ENCODE measurements at places on chromosomes 5 and 9.

- DNase-seq = no peak
These were observed 802.2 kb upstream of the WWC1 start for GRCh38 chr5:167489202-167489601.

- no peak for DNase-seq
These were observed 28.8 kb downstream of the SLC46A2 start for GRCh38 chr9:112861638-112862555.

GRCh38 chr9:82202808-82203207 is 214.2 kb downstream of the SPATA31D1 start:
- DNase-seq = no peak

DNA sequence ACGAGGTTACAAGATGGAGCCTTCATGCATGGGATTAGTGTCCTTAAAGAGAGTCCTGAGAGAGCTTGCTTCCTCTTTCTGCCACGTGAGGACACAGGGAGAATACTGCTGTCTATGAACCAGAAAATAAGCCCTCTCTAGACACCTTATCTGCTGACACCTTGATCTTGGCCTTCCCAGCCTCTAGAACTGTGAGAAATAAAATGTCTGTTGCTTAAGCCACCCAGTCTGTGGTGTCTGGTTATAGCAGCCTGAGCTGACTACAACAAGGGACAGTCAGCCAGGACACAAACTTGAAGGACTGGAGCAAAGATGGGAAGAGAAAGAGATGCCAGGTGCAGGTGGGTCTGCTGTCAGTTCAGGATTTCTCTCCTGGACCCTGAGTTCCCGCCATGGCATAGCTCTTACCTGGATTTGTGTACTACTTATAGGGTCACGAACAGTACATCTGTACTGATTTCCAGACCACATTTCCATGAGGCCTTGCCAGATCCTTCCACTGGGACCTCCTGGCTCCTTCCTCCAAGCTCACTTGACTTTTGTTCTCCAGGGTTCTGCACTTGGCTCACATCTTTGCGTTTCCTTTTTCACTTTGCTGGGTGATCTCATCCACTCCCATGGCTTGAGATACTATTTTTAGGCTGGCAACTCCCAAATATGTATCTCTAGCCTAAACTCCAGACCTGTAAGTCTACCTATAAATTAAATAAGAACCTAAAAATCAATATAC is 44.9 kb upstream of the LIFR start:
- DNase-seq = no peak

DNA sequence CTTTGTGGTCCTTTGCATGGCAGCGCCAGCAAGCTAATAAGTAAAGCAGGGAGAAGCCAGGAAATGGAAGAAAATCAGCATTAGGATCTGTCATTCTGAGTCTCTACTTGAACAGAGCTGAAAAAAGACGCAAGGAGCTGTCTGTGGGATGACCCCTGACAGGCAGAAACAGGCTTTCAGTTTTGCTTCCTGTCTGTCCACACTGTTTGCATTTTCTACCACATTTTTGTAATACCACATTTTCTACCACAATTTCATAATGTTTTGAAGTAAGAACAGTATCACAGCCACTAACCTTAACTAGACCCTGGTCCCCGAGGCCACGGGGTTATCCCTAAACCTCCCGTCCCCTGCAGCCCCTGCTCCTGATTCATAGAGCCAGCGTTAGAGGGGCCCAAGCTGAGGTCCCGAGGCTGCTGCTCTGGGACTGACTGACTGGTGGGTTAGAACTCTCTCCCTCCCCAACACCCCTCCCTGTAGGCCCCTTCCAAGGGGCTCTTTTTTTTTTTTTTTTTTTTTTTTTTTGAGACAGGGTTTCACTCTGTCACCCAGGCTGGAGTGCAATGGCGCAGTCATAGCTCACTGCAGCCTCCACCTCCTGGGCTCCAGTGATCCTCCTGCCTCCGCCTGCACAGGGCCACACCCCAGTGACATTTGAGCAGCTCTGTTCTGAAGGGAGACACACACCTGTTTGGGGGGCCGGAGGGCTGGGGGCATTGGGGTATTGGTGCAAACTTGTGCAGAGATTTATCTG is 4.0 kb upstream of the CLIC3 start:
- no peak for DNase-seq

DNA sequence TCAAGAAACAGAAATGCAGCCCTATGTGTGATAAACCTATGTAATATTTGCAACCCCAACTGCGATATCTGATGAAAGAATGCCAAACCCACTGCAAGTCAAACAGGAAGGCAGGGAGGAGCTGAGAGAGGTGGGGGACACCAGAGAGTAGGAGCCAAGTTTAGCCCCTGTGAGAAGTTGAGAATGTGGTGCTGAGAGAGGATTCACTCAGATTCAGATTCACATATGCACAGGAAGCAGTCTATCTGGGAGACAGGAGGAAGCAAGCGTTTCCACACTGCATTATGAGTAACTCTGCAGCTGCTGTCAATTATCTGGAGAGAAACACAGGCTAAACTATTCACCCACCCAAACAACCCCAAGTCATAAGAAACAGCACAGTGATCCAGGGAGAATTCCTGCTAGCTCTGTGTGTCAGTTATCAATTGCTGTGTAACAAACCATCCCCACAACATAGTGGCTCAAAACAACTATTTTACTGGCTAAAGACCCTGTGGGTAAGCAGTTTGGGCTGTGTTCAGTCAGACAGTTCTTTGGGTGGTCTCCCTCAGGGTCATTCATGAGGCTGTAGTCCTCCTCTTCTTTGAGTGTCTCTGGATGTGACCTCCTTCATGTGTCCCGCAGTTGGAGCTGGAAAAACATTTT is 161.9 kb upstream of the RAI14 start:
- DNase-seq = no peak

Data from pulmonary artery endothelial cell (primary cell).